ENCODE measurements at places on chromosomes 1 and 21.

GRCh38 chr1:36456391-36456928 lies 6.2 kb upstream of the OSCP1 start:
- no peak for DNase-seq

DNA sequence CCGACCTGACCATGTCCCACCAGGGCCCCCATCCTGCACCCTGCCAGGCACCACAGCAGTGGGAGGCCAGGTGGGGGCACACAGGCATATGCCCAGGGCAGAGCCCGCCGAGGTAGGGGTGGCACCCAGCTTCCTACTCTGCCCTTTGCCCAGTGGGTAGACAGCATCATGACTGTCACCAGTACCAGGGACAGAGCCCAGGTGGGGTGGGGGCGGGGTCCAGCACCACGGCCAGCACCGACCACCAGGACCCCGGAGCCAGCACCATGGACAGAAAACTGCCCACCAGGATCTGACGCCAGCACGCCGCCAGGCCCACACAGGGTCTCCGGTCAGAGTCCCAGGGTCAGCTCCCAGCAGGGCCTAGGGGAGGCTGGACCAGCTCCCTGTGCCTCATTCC lies 3.8 kb downstream of the TAS1R3 start:
- DNase-seq: no peak

- DNase-seq: no peak
These were observed 227.9 kb downstream of the KCNH1 start for GRCh38 chr1:210905944-210906453.

DNA sequence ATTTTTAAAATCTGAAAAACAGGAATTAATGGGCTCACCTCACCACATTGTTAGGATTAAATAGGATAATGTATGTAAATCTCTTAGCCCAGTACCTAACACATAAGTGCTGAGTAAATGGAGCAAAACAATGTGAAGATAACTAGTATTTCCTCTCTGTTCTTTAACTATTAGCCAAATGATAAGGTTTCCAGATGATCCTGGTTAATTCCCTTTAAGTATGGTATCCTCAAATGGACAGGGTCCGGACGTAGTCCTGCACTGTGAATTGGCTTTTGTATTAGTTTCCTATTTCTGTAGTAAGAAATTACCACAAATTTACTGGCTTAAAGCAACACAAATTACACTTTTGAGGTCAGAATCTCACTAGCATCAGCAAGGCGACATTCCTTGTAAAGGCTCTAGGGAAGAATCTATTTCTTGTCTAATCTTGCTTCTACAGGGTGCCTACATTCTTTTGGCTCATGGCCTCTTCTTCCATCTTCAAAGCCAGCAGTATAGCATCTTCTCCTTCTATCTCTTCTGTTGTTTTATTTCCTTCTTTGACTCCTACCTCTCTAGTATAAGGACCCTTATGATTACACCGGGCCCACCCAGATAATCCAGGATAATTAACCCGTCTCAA lies 17.1 kb downstream of the SCAF4 start:
- no peak for DNase-seq

GRCh38 chr21:41217671-41218385 lies 49.9 kb downstream of the BACE2 start:
- DNase-seq: no peak

DNA sequence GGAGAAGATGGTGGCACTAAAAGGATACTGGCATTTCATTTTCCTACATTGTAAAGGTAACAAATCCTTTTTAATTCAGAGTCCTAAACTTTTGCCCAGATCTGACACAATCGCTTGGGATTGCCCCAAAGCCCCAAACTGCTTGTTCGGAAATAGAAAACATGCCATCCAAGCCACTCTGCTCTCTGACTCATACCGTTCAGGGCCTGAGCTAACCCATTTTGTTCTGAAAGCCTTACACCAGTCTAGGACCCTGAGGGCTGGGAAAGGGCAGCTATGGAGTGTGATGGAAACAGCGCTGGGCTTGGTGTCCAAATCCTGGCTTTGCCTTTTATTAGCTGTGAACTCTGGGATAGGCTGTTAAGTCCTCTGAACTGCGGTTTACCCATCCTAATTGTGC lies 159.4 kb upstream of the UBE2U start:
- DNase-seq: no peak

- DNase-seq: no peak
These were observed 21.4 kb upstream of the LAPTM5 start for GRCh38 chr1:30778979-30779293.

GRCh38 chr1:216049741-216050430 lies 373.4 kb downstream of the USH2A start:
- no peak for DNase-seq
